ENCODE measurements at places on chromosomes 7 and 10.

- peak; percentile 63 for DNase-seq
Observed at GRCh38 chr10:69065406-69066361, 22.2 kb upstream of the SRGN start.

DNA sequence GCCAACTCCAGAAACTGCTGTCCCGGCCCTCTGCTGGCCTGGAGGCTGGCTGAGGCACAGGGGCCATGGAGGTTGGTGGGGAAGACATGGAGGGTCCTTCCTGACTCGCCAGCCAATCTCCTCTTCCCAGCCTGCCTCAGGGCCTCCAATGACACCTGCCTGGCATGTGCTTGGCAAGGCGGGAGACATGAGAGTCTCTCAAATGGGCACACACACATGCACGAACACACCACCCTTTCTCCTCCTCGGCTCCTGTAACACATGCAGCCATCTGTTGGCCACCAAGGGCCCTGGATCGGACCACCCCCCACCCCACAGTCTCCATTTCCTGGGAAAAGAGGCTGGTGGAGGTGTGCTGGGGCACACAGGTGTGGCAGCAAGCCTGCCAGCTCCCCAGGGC is 56.4 kb downstream of the YKT6 start:
- peak; percentile 17 for DNase-seq

DNA sequence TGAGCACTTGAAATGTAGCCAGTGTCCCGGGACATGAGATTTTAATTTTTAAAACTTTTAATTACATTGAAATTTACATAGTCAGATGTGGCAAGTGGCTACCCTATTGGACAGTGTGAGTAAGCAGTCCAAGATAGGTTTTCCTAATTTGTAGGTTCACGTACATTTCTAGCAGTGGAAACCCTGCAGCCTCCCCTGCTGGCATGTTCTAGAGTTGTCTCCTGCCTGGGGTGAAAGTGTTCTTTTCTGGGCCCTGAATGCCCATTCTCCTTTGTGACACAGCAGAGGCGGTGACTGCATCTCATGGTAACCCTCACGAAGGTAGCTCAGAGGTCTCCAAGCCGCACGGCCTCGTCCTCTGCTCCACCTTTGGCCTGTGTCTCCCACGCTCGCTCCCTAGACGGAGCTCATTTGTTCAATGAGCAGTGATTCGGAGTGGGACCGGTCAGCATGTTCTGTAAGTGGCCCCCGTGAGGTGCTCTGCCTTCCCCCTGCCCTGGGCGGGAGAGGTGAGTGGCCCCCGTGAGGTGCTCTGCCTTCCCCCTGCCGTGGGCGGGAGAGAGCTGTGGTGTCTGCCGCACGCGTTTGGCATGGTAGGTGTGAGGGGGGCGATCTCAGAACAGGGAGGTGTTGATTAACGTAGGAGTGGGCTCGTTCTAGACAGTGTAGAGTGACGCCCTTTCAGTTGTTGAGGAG is 18.0 kb downstream of the WDR37 start:
- peak; percentile 33 for DNase-seq

DNA sequence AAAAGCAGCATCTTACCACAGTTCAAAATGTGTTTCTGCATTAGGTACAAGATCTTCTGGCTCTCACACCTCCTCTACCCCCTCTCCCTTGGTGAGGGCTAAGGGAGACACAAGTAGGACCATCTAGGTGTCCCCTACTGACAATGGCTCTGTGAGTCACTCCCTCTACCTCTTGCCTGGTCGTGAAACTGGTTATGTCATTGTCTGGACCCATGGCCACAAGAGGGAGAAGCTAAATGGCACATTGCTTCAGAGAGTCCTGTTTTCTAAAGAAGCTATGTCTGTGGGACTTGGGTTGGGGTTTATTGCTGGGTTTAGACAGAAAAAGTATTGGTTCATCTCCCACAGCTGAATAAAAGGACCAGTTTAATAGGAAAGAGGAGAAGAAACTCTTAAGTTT is 4.0 kb upstream of the PLXNA4 start:
- peak; percentile 21 for DNase-seq

- DNase-seq, result no peak
Observed at GRCh38 chr7:8284606-8285005, 22.6 kb upstream of the ICA1 start.

DNA sequence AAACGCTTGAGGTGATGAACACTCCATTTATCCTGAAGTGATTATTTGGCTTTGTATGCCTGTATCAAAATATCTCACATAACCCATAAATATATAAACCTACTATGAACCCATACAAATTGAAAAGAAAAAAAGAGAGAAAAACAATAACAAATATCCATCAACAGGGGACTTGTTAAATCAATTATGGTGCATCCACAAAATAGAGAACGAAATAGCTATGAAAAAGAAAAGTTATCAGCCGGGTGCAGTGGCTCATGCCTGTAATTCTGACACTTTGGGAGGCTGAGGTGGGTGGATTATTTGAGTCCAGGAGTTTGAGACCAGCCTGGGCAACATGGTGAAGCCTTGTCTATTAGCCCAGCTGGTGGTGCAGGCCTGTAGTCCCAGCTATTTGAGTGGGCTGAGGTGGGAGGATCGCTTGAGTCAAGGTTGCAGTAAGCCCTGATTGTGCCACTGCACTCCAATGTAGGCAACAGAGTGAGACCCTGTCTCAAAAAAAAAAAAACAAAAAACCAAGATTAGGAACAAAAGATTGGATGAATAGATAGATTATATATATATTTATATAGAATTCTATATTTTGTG is 30.6 kb upstream of the IFRD1 start:
- no peak for DNase-seq

- no peak for DNase-seq
Observed at GRCh38 chr10:50592961-50593418, 30.8 kb downstream of the SGMS1 start.

GRCh38 chr7:22386206-22386858 is 29.4 kb upstream of the RAPGEF5 start:
- no peak for DNase-seq

GRCh38 chr10:124827474-124827873 is 25.9 kb downstream of the ABRAXAS2 start:
- peak; percentile 15 for DNase-seq

GRCh38 chr10:53909791-53910190 is 891.2 kb downstream of the PCDH15 start:
- DNase-seq, result no peak

GRCh38 chr10:68516766-68517165 is 10.6 kb downstream of the SLC25A16 start:
- DNase-seq, result no peak

GRCh38 chr7:105711726-105712402 is 130.6 kb upstream of the EFCAB10 start:
- DNase-seq, result no peak

DNA sequence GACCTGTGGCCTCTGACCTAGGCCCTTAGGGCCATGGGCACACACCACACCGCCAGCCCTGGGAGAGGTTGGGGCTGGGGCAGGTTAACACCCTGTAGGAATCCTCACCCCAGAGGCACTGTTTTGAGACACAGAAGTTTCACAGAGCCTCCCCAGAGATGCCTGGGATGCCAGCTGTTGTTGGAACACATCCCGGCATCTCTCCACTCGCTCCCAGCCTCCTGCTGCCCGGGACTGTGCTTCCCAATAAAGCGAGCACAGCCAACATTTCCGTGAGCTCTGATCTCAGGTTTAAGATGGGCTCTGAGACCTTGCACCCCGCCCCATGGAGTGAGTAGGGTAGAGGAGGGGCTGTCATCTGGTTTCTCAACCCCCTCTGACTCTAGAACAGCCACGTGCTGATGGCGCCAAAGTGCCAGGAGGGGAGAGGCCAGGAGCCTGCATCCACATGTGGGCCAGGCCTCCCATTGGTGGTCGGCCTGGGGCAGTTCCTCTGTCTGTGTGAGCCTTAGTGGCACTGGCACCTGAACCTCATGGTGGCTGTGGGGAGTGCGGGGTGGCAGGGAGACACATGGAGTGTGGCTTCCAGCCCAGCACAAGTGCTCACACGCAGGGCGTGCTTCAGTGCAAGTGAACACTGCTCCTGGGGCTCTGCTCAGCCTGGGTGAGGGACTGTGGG is 54.7 kb downstream of the RASGEF1A start:
- no peak for DNase-seq

- DNase-seq, result no peak
Observed at GRCh38 chr7:12174931-12175330, 36.2 kb upstream of the TMEM106B start.

- DNase-seq, result no peak
Observed at GRCh38 chr10:1475098-1475591, 262.2 kb downstream of the ADARB2 start.

DNA sequence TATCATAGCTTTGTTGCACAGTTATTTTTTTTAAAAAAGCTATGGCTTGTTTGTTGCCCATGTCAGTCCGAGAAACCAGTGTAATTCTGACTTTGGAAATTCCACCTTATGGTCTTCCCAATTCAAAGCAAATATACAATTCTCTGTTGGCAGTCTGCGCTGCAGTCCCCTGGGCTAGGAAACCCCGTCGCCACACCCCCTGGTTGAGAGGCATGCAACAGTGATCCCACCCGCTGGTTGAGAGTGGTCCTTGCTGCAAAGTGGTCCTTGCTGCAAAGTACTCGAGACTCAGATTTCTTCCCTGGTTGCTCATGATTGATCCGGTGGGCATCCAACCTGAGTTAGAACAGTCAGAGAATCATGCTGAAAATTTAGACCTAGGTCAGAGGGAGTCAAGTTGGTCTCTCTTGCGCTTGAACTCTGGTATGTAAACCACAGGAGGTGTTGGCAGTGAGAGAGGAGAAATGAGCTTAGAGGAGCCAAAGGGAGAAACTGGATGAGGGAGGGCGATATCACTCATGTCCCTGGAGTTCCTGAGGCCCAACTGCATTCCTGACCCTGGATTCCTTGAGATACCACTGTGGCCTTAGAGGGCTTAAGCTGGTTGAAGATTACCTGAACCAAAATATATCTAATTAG is 45.0 kb upstream of the STK17A start:
- DNase-seq, result no peak

DNA sequence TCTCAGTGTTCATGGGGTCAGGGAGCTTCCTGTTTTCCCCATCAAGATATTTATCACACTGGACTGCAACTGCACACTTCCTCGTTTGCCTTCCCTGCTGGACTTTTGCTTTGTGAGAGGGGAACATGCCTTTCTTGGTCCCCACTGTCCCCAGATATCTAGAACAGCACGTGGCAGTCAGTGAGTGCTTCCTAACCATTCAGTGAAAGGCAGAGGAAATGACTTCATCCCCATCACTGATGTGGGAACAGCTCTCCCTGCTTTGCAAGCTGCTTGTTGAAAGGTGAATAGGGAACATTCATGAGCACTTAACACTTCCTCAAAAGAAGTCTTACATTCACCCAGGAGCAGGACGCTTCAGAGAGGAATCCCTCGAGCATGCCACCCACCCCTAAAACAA is 135.4 kb downstream of the MYOF start:
- no peak for DNase-seq

DNA sequence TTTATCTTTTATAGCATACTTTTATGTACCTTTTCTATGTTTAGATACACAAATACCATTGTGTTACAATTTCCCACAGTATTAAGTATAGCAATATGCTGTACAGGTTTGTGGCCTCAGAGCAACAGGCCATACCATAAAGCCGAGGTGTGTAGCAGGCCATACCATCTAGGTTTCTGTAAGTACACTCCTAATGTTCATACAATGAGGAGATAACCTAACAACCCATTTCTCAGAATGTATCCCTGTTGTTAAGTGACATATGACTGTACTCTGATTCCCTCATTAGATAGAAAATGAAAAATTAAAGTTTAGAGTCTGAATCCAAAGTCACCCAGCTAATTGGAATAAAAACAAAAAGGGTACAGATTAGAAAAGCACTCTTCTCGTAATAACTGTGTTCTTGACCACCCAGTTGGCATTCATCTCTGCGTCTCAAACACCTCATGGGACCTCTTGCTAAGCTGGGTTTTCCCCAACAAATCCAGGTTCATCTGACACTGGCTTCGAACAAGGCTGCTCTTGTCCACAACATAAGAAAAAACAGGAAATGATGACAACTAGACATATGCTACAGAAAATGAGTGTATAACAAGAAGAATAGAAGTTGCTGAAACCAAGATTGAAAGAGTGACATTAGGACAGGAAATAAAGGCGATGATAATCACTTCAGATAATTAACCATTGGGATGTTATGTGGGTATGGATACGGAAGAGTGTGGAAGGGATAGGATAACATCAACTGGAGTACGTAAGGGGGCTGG is 1.4 kb downstream of the NDUFB8 start:
- peak; percentile 48 for DNase-seq

DNA sequence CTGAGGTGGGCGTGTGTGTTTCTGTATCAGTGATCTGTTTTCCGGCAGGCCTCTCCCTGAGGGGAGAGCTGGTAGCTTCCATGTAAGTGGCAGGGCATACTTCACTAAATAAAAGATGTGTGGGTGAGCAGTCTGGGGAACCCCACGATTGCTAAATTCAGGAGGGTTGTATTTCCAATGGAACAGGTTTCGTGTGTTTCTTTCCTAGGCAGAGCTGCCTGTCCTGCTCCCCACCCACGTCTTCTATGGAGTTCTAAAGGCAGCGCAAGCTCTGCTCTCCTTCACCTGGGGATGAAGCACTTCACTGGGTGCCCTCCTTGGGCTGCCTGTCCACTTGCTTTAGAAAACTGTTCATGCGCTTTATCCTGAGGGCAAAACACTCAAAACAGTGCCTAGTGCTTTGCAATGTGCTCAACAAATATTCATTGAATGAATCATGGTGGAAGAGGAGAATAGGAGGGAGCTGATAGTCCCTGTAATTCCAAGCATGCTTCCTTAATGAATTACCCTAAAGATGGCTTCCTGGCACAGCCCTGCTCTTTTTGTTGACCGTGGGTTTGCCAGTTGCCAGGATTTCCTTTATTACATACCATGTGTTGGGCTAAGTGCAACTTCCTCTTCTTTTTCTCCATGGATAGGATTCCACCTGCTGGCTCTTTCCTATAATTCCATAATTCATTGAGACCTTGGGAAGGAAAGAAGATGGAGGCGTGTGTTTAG is 50.6 kb upstream of the SRPK2 start:
- no peak for DNase-seq

- no peak for DNase-seq
Observed at GRCh38 chr10:132890301-132890700, 52.1 kb downstream of the CFAP46 start.

DNA sequence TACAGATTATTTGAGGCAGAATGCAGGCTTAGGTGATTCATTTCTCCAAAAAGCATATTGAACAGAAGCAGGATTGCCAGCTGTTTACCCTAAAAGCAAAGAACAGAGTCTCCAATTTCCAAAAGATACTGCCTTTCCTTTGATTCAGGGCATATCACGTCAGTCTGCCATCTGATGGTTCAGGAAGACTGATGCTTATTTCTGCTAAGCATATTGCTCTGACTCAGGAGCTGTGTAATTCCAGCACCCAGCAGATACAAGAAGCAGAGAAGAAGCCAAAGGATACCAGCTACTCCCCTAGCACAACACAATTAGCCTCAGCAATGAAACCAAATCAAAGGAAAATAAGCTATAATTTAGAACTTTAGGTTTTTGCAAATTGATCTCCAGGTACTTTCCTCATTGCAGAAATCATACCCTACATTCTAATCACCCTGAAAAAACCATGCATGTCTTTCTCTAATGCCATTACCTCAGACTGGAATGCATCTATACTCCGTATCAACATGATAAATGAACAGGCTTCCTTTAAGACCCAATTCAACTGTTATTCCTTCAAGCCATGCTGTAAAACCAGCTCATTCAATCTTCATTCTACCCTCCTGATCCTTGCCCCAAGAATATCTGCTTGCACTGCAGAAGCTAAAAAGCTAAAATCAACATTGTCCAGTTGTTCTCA is 55.1 kb downstream of the ABI1 start:
- DNase-seq, result no peak

- no peak for DNase-seq
Observed at GRCh38 chr10:13990946-13991345, 339.8 kb downstream of the FRMD4A start.
